Right lung (tissue), 10 donors: ENCODE measurements at places on chromosomes 1 and 21. TPM values are rescaled to one million over a fixed set of nuclear protein-coding genes. Genes with fewer than 3 reads are reported as not detected.

PDPN gene
- 46.7 TPM for polyA plus RNA-seq

RXFP4 gene
- polyA plus RNA-seq = 0.24 TPM

SPAG17 gene
- 18.6 TPM for polyA plus RNA-seq

ATP1A4 gene
- 0.22 TPM for polyA plus RNA-seq

KPRP gene
- polyA plus RNA-seq = not detected

GPR52 gene
- not detected for polyA plus RNA-seq

SLC16A4 gene
- 7.2 TPM for polyA plus RNA-seq

ZYG11A gene
- polyA plus RNA-seq = 0.14 TPM

ANGPTL3 gene
- polyA plus RNA-seq = 0.39 TPM

RGS8 gene
- not detected for polyA plus RNA-seq

GRCh38 chr1:242224461-242224860 is 225.6 kb upstream of the MAP1LC3C start:
- no peak for DNase-seq

- DNase-seq = no peak
Observed at GRCh38 chr1:26745191-26745590, 42.6 kb upstream of the PIGV start.

DNA sequence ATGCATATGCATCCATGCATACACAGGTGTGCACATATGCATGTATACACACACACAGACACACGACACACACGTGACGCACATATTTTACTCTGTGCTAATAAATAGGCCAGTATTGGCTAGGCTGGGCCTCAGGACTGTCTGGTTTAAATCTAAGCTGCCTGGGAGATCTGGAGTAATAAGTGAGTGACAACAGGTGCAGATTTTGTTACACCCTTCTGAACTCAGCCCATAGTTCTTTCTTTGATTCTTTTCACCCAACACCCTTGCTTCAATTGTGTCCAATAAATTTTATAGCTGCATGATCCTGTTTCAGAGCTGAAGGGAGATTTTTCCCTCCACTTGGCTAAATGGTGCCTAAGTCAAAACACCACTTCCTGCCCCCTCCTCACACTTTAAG is 132.8 kb downstream of the FGGY start:
- no peak for DNase-seq

GRCh38 chr1:101314244-101314643 is 77.4 kb downstream of the S1PR1 start:
- no peak for DNase-seq

- DNase-seq = no peak
Observed at GRCh38 chr1:33180226-33180910, 1.5 kb downstream of the TRIM62 start.

DNA sequence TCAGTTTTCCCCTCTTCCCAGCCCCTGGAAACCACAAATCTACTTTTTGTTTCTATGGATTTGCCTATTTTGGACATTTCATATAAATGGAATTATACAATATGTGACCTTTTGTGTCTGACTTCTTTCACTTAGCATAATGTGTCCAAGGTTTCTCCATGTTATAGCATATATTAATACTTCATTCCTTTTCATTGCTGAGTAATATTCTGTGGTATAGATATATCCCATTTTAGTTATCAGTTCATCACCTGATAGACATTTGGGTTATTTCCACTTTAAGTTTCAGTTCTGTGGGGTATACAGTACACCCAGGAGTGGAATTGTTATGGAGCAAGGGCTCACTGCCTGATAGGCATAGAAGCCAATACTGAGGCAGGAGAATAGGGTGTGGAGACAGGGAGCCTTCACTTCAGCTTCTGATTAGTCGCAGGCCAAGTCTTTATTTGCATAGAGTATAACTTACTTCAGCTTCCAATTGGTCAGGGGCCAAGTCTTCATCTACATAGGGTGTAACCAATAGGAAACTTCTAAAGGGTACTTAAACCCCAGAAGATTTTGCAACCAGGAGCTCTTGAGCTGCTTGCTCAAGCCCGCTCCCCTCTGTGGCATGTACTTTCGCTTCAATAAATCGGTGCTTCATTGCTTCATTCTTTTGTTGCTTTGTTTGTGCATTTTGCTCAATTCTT is 8.3 kb upstream of the NVL start:
- no peak for DNase-seq

- DNase-seq = no peak
Observed at GRCh38 chr21:24861471-24861870, 745.8 kb downstream of the MRPL39 start.

DNA sequence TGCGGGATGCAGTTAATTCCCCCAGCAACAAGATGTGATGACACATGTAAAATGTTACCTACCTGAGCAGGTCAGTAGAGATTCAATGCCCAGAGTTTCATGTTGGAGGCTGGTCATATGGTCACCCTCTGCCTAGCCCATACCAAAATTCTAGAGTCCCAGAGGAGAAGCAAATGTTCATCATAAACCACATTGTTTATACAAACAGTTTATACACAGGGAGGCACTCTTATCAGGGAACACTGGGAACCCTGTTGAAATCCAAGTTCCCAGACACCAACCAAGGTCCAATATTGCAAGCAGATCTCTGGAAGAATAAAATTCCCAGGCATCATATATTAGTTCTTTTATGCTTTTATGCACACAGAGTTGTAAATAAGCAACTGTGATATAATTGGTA is 10.5 kb downstream of the HAO2 start:
- DNase-seq = no peak

DNA sequence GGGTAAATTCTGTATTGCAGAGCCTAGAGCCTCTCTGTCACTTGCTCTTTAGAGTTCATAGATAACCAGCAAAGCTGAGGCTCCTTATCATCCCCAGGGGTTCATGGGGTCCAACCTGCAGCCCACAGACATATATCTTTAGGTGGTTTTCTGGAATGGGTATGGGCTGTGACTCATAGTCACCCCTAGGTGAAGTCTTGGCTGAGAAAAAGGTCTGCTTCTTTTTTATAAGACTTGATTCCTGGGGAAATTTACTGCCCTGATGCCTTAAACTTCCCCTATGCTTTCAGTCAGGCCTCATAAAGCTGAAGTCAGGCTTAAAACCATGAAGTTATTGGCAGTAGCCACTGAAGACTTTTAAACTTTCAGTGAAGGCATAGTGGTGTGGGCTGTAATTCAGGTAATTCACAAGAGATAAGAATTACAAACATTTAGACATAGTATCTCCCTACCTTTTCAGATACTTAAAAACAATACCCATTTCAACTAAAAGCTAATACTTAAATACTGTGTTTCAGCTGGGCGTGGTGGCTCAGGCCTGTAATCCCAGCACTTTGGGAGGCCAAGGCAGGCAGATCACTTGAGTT is 46.8 kb downstream of the MACO1 start:
- no peak for DNase-seq

DNA sequence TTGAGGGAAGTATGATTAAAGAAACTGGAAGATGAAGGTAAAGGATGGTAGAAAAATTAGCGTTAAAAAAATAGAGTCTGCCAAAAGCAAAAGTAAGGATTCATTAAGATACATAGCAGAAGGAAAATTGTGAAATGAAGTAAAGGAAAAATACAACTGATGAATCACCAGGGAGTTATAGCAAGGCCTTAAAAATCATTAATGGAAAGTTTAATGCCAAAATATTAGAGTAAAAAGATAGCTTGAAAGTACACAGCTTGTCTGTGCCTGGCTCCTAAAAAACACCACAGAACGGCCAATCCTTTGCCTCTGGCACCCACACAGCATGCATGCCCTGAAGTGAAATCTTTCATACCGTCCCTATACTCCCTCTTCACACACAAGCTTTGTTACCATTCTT is 66.9 kb upstream of the APOBEC4 start:
- no peak for DNase-seq

- no peak for DNase-seq
Observed at GRCh38 chr1:72140222-72140621, 142.1 kb downstream of the NEGR1 start.

DNA sequence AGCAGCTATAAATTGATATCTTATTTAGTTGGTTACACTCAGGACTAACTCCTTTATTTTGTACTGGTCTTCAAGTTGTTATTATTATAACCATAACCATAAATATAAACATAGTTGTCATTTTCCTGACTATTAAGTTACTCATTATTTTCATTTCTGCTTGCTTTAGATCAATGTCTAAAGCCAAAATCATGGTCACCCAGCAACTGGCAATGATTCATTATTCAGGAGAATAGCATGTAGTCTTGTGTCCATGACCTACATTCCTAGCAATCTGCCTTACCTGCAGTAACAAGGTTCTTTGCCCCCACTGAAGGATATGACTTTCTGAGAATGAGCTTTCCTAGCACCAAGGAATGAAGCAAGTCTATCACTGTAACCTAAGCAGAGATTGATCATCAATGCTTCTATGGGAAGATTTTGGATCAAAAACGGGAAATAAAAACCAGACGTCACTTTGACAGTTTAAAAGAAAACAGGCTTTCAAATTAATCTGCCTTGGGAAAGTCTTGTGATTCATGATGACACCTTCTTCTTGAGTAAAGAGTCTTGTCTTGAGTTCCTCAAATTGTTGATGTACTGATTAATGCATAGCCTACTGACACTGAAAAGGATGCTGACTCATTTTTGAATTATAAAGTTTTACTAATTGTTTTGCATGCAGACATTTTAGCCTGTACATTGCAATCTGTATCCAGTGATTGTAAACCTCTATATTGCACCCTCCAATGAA is 203.3 kb upstream of the IVNS1ABP start:
- no peak for DNase-seq

DNA sequence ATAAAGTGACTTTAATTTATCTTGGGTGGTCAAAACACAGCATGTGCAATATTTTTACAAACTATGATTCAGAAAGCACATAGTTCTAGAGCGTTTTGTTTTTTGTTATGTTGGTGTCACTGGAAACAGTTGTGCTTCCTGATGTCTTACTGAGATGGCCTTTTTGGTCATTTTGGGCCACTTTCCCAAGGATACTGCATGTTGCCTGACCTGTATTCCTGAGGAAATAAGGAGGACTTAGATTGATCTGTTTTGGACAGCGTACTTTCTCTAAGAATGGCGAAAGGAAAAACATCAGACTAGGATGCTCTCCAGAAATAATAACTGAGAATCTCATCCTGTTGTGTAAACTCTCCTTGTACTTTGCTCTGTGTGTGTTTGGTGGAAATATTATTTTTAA is 451.2 kb downstream of the USP25 start:
- no peak for DNase-seq

GRCh38 chr1:181742426-181742825 is 259.1 kb downstream of the CACNA1E start:
- DNase-seq = peak; percentile 66

DNA sequence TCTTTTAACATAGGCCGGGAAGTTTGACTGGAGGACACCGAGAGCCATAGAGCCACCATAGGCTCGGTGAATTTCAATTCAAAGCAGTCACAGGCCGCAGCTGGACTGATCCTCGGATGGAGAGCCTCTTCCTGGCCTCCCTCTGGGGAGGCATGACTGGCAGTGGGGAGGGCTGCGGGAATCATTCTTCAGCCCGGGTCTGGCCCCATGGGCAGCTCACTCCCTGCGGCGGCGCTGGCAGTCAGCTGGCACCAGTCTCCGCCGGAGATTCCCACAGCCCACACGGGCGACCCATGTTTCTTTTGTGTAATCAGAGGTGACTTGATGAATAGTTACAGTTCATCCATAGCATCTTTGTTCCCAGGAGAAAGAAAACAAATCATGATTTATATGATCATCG is 10.6 kb downstream of the ESPN start:
- no peak for DNase-seq

GRCh38 chr21:35316933-35317332 is 267.8 kb upstream of the RUNX1 start:
- DNase-seq = no peak

- no peak for DNase-seq
Observed at GRCh38 chr1:9836632-9836960, 12.8 kb upstream of the CLSTN1 start.

GRCh38 chr21:41703857-41704501 is 62.9 kb downstream of the RIPK4 start:
- DNase-seq = no peak

GRCh38 chr1:45065083-45065482 is 53.0 kb downstream of the UROD start:
- no peak for DNase-seq

DNA sequence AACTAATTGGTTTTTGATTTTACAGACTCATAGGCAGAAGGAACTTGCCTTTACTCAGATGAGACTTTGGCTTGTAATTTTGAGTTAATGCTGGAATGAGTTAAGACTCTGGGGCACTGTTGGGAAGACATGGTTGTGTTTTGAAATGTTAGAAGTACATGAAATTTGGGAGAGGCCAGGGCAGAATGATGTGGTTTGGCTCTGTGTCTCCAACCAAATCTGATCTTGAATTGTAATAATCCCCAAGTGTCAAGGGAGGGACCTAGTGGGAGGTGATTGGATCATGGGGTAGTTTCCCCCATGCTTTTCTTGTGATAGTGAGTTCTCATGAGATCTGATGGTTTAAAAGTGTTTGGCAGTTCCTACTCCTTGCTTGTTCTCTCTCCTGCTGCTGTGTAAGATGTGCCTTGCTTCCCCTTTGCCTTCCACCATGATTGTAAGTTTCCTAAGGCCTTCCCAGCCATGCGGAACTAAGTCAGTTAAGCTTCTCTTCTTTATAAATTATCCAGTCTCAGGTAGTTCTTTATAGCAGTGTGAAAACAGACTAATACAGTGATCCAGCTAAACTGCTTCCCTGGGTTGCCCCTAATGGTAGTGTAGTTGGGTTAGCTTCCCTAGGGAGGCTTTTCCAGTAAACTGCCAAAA is 10.2 kb downstream of the CPT2 start:
- DNase-seq = no peak

GRCh38 chr1:89760496-89760895 is 60.3 kb upstream of the LRRC8D start:
- no peak for DNase-seq

DNA sequence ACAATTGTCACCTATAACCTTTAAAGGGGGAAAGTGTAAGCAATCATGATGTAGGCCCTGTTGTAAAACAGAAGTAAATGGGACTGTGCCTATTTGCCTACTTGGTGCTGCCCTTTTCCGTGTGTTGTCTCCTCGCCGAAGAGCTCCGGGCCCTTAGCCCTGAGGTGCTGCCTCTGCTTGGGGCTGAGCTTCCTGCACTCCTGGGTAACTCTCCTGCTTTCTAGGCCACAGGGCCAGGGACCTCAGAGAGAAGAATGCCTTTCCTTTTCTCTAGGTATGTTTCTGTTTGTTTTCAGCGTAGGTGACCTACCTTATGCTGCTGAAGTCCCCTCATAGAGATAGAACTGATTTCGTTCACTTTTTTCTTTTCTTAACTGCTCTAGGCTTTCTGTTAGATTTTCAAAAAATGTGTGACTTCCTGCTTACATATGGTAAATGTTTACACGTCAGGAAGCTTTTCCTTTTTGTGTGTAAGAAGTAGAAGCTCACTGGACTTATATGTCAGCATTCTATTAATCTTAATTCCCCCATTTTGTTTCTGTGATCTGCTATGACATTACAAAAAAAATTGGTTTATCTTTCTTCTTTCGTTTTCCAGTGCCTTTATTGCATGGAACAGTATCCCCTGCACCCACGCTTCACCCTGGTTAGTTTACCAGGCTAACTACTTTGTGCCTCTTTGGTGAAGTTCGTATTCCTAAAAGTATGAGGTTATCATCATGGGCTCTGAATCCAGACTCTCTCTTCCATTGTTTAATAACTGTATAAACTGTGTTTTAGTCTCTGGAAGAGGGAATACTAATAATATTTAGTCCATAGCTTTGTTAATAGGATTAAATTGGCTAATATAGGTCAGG is 61.7 kb downstream of the ITSN1 start:
- DNase-seq = peak; percentile 18
